ENCODE measurements at places on chromosomes 11 and 22. TPM values are rescaled to one million over a fixed set of nuclear protein-coding genes. Genes with fewer than 3 reads are reported as not detected.

The FAT3 gene
- total RNA-seq = 0.33 TPM

The TRIM29 gene
- 0.64 TPM for total RNA-seq

The KCTD14 gene
- total RNA-seq = 19.3 TPM

The PKDREJ gene
- not detected for total RNA-seq

The SCGB2A2 gene
- not detected for total RNA-seq

The PKP3 gene
- 36.8 TPM for total RNA-seq

The EML3 gene
- total RNA-seq = 88.8 TPM

The PICK1 gene
- total RNA-seq = 21.3 TPM

The OR52B6 gene
- total RNA-seq = not detected

The ABTB2 gene
- total RNA-seq = 22.7 TPM

The MCHR1 gene
- total RNA-seq = not detected

The NF2 gene
- 190 TPM for total RNA-seq

Measured in Panc1 (cell line).